Left lung (tissue), 14 donors: ENCODE measurements at places on chromosomes 7 and 10.

GRCh38 chr10:123796736-123797135 lies 94.9 kb downstream of the CPXM2 start:
- H3K4me3 ChIP-seq: no peak overlapping the region
- no peak for DNase-seq
- H3K36me3 ChIP-seq: no peaks in the 10 kb centered on the region
- H3K27me3 ChIP-seq: no peaks in the 10 kb centered on the region
- no peak overlapping the region for H3K27ac ChIP-seq

DNA sequence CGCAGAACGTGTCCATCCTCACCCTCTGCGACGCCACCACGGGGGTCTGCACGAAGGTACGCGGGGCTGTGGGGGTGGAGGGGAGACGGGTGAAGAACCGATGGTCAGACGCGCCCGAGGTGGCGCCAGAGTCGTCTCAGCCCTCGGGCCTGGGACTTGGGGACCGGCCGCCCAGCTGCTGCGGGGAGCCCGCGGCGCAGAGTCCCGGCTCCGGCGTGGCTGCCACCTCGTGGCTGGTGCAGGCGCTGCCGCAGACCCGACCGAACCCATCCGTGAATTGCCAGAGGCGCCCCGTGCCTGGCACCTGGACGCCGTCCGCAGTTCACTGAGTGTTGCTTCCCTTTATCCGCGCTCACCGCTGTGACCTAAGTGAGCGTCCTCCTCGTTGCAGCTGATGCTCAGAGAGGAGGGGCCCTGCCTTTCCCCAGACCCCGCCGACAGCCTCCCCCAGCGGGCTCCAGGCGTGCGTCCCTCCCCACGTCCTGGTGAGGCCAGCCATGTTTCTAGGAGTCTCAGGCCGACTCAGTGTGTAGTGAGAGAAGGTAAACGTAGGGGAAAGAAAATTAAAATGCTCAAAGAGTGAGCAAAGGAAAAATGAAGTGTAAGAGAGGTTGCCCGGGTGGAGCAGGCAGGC lies 208.7 kb downstream of the PAXIP1 start:
- H3K36me3 ChIP-seq: no peaks in the 10 kb centered on the region
- DNase-seq: peak; percentile 37
- no peak overlapping the region for H3K4me3 ChIP-seq
- no peaks in the 10 kb centered on the region for H3K4me1 ChIP-seq

GRCh38 chr10:50990568-50991455 lies 83.5 kb upstream of the PRKG1 start:
- no peaks in the 10 kb centered on the region for H3K4me1 ChIP-seq
- DNase-seq: peak; percentile 73
- peak overlapping the region; percentile 82 for H3K27ac ChIP-seq
- H3K4me3 ChIP-seq: peak overlapping the region; percentile 63
- no peaks in the 10 kb centered on the region for H3K27me3 ChIP-seq
- no peaks in the 10 kb centered on the region for H3K36me3 ChIP-seq

GRCh38 chr7:6385110-6385781 lies 62.5 kb downstream of the DAGLB start:
- no peaks in the 10 kb centered on the region for H3K36me3 ChIP-seq
- H3K4me1 ChIP-seq: peaks cover 50% of the 10 kb centered on the region
- no peaks in the 10 kb centered on the region for H3K27me3 ChIP-seq
- no peak for DNase-seq
- H3K27ac ChIP-seq: peak overlapping the region; percentile 79

DNA sequence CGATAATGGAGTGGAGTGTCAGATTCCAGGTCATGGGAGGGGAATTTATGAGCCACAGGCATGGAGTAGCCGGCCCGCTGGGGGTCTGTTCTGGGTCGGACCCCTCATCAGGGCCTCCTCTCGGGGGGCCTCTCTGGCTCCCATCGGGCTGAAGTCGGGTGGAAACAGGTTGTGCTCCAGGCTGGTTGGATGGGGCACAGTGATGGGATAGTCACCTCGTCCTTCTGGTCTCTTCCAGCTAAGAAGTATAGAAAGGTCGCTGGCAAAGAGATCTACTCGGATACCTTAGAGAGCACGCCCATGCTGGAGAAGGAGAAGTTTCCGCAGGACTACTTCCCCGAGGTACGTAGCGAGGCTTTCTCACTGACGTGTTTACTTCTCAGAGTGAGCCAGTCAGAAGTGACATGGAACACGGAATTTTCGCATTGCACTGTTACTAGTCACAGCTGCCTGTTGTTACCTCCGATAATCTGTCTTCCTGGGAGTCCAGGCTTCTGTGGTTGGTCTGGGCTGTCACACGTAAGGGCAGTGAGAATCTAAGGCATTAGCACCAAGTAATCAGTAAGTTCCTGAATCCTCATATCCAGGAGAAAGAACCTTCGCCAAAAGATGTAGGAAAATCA lies 88.3 kb downstream of the NKX6-2 start:
- H3K27me3 ChIP-seq: no peaks in the 10 kb centered on the region
- no peak overlapping the region for H3K27ac ChIP-seq
- peaks cover 34% of the 10 kb centered on the region for H3K36me3 ChIP-seq
